ENCODE measurements at places on chromosomes 16 and 17. TPM values are rescaled to one million over a fixed set of nuclear protein-coding genes. Genes with fewer than 3 reads are reported as not detected.

Gene DPEP3
- 0.37 TPM for total RNA-seq

Gene CCDC78
- total RNA-seq, result 0.08 TPM

Gene PTX4
- 0.08 TPM for total RNA-seq

Gene KRTAP9-6
- not detected for total RNA-seq

Gene KRT23
- 0.09 TPM for total RNA-seq

Gene CETP
- total RNA-seq, result 3.3 TPM

Gene CAPNS2
- total RNA-seq, result 0.33 TPM

Gene CD300LG
- 0.14 TPM for total RNA-seq

Gene TP53TG3C
- total RNA-seq, result not detected

Gene MYO15A
- 0.84 TPM for total RNA-seq

Gene CRYM
- 7.8 TPM for total RNA-seq

Gene ACE
- 2.1 TPM for total RNA-seq

Gene TOP2A
- 102 TPM for total RNA-seq

Gene USP43
- total RNA-seq, result 7.4 TPM

Gene CACNG1
- total RNA-seq, result not detected

Gene BBS2
- total RNA-seq, result 11.3 TPM

Gene IL21R
- 0.42 TPM for total RNA-seq

Data from liver (tissue), 10 donors.